ENCODE measurements at places on chromosomes 3 and 15. TPM values are rescaled to one million over a fixed set of nuclear protein-coding genes. Genes with fewer than 3 reads are reported as not detected.

GRCh38 chr15:40843261-40843884 is 475 bp upstream of the SPINT1 start:
- DNase-seq, result no peak
- no peak overlapping the region for H3K27ac ChIP-seq
- H3K27me3 ChIP-seq, result peaks cover 2% of the 10 kb centered on the region
- H3K36me3 ChIP-seq, result no peaks in the 10 kb centered on the region
- peaks cover 10% of the 10 kb centered on the region for H3K4me1 ChIP-seq

DNA sequence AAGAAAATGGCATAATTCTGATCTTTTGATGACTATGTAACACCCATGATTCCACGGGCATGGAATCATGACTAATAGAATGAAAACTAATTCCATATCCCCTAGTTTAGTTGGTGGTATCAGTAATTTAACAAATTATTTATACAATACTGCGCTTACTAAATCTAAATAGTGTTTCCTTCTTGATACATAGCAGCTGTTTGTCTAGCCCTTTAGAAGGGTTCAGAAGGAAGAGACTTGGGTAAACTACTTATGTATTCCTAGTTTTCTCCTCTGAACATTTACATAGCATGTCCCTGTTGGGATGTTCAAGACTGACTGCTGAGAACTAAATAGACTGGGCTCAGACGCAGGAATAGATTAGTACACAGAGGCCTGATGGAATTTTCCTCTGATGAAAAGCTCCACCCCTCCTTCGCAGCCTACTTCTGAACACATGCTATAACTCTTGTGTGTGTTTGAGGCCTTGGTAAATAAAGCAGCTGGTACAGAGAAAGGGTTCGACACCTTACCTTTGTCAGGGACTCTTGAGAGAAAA is 330.6 kb upstream of the LMCD1 start:
- no peaks in the 10 kb centered on the region for H3K36me3 ChIP-seq
- H3K27ac ChIP-seq, result no peak overlapping the region
- H3K4me1 ChIP-seq, result no peaks in the 10 kb centered on the region
- H3K4me3 ChIP-seq, result no peak overlapping the region

GRCh38 chr3:44128057-44128775 is 113.5 kb upstream of the TOPAZ1 start:
- no peaks in the 10 kb centered on the region for H3K36me3 ChIP-seq
- H3K27ac ChIP-seq, result no peak overlapping the region
- H3K27me3 ChIP-seq, result no peaks in the 10 kb centered on the region
- H3K4me3 ChIP-seq, result no peak overlapping the region
- H3K4me1 ChIP-seq, result no peaks in the 10 kb centered on the region
- DNase-seq, result no peak

NLGN1 gene
- 0.67 TPM for total RNA-seq

- peaks cover 3% of the 10 kb centered on the region for H3K4me1 ChIP-seq
- no peak for DNase-seq
- no peak overlapping the region for H3K4me3 ChIP-seq
- H3K27me3 ChIP-seq, result no peaks in the 10 kb centered on the region
Measured at GRCh38 chr3:186099178-186099577, 9.7 kb downstream of the ETV5 start.

DNA sequence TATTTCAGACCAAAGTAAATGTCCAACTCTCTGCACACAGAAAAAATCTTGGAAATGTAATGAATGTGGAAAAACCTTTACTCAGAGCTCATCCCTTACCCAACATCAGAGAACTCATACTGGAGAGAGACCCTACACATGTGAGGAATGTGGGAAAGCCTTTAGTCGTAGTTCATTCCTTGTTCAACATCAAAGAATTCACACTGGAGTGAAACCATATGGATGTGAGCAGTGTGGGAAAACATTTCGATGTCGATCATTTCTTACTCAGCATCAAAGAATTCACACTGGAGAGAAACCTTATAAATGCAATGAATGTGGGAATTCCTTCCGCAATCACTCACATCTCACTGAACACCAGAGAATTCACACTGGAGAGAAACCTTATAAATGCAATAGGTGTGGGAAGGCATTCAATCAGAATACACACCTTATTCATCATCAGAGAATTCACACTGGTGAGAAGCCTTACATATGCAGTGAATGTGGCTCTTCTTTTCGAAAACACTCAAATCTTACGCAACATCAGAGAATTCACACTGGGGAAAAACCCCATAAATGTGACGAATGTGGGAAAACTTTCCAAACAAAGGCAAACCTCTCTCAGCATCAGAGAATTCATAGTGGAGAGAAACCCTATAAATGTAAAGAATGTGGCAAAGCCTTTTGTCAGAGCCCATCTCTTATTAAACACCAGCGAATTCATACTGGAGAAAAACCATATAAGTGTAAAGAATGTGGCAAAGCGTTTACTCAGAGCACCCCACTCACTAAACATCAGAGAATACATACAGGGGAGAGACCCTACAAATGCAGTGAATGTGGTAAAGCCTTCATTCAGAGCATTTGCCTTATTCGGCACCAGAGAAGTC is 8.0 kb upstream of the ZNF501 start:
- no peaks in the 10 kb centered on the region for H3K27me3 ChIP-seq
- no peak overlapping the region for H3K27ac ChIP-seq
- H3K4me1 ChIP-seq, result no peaks in the 10 kb centered on the region
- DNase-seq, result no peak

GRCh38 chr3:43856351-43856750 is 165.6 kb downstream of the ABHD5 start:
- H3K36me3 ChIP-seq, result no peaks in the 10 kb centered on the region
- no peak for DNase-seq
- no peak overlapping the region for H3K27ac ChIP-seq
- no peak overlapping the region for H3K4me3 ChIP-seq
- no peaks in the 10 kb centered on the region for H3K4me1 ChIP-seq

GRCh38 chr3:70729845-70730244 is 417.4 kb upstream of the MDFIC2 start:
- H3K4me1 ChIP-seq, result no peaks in the 10 kb centered on the region

DNA sequence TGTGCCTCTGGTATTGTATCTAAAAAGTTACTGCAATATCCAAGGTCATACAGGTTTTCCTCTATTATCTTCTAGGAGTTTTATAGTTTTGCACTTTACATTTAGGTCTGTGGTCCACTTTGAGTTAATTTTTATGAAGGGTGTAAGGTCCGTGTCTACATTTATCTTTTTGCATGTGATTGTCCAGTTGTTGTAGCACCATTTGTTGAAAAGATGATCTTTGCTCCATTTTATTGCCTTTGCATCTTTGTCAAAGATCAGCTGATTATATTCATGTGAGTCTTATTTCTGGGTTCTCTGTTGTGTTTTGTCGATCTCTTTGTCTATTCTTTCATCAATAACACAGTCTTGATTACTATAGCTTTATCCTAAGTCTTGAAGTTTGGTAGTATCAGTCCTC is 6.7 kb downstream of the CHRNA7 start:
- H3K27ac ChIP-seq, result no peak overlapping the region
- H3K36me3 ChIP-seq, result no peaks in the 10 kb centered on the region
- no peaks in the 10 kb centered on the region for H3K4me1 ChIP-seq
- H3K27me3 ChIP-seq, result no peaks in the 10 kb centered on the region
- H3K4me3 ChIP-seq, result no peak overlapping the region

GRCh38 chr15:87577336-87577735 is 679.2 kb downstream of the NTRK3 start:
- H3K27me3 ChIP-seq, result no peaks in the 10 kb centered on the region
- H3K4me3 ChIP-seq, result no peak overlapping the region
- no peak overlapping the region for H3K27ac ChIP-seq
- H3K36me3 ChIP-seq, result no peaks in the 10 kb centered on the region

- H3K4me1 ChIP-seq, result peaks cover 5% of the 10 kb centered on the region
- no peak overlapping the region for H3K27ac ChIP-seq
- no peak for DNase-seq
- no peak overlapping the region for H3K4me3 ChIP-seq
Measured at GRCh38 chr3:111684640-111685039, 89.5 kb upstream of the ZBED2 start.

DNA sequence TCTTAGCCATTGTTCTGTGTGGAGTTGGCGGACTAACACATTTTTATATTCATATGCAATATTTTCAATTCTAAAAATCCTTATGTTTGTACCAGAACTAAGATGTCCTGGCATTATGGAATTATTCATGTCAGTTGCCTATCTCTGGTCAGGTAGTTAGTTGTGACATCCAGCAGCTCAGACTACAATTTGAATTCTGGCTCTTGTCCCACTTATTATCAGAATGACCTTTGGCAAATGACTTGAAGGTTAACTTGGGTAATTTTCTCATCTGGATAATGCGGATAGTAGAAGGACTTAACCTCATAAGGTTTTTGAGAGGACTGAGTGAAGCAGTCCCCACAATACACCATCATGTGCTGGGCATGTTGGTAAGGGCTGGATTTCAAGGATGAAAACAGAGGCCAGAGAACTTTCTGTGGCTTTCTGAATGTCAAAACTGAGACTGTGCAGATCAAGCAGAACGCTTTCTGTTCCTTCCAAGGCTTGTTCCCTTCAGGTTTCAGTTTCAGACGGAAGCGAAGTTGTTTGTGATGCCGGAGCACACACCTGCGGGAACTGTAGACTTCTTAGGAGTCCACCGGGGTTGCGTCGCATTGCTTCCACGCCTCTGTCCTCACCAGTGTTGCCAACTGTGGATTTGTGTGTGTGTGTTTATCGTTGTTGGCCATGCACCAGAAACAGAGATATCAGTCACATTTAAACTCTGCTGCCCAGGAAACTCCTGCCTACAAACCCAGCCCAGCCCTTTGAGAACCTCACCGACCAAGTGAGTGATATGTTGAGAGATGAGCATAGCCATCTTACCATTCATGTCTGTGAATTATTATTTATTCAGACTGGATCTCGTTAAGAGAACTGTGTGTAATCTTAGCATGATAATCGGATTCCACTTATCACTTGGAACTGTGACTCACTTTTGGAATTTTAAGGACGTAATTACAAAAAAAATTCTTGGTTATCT is 76.0 kb downstream of the PTPRG start:
- no peak for DNase-seq
- no peaks in the 10 kb centered on the region for H3K27me3 ChIP-seq
- peak overlapping the region; percentile 55 for H3K4me3 ChIP-seq
- peak overlapping the region; percentile 61 for H3K27ac ChIP-seq

DNA sequence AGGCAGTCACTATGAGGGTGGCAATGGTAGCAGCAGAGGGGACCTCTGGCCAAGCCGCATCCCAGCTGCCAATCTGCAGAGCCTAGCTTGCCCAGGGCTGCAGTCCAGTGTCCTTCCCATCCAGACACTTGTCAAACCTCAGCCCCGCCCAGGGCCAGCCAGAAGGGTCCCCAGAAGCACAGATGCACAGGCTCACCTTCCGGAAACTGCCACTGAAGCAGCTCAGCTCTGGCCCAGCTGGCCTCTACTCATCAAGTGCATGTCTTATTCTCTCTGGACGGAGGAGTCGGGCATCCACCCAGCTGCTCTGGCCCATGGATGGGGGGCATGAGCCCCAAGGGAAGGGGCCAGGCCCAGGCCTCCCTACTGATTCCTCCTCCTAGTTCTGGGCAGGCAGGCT is 69.2 kb downstream of the DNAJB8 start:
- no peaks in the 10 kb centered on the region for H3K27me3 ChIP-seq
- no peak overlapping the region for H3K4me3 ChIP-seq
- DNase-seq, result no peak
- H3K27ac ChIP-seq, result no peak overlapping the region
- no peaks in the 10 kb centered on the region for H3K36me3 ChIP-seq
- no peaks in the 10 kb centered on the region for H3K4me1 ChIP-seq

DNA sequence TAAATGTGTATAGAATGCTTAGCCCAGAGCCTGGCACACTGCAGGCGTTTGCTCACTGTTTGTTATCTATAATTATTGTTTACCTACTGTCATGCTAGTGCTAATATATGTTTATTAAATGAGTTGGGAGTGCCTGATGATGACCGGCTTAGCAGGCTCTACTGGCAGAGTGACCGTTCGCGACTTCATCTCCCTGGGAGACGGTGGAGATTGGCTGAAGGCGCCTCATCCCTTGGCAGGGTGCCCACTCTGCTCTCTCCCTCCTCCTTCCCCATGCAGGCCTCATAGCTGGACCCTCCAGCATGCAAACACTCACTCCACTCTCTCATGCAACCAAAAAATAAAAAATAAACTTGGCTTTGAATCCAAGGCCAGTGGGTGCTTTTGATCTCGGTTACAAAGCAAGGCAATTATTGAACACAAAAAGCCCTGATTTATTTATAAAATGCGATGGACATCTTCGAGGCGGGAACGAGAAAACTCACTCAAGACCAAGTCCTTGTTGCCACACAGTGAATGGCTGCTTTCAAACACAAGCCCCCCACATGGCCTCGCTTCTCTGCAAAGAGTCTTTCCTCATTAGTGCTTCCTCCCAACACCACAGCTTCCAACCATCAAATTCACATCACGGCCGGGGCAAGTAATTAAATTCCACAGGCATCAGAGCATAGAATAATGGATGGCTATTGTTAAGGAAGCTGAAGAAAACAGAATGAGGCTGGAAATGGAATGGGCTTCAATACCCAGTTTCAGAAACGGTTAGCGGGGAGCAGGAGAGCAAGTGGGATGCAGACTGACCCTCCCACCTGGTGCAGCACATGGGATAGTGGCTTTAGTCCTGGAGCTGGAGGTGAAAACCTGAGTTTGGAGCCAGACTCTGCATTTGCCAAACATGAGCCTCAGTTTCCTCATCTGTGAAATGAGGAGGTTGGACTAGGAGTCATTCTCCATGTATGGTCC is 135.7 kb upstream of the RAD18 start:
- H3K4me1 ChIP-seq, result no peaks in the 10 kb centered on the region
- H3K36me3 ChIP-seq, result no peaks in the 10 kb centered on the region
- no peak overlapping the region for H3K4me3 ChIP-seq
- no peak overlapping the region for H3K27ac ChIP-seq
- DNase-seq, result no peak
- no peaks in the 10 kb centered on the region for H3K27me3 ChIP-seq

SATB1 gene
- 14.2 TPM for total RNA-seq

GRCh38 chr3:122977746-122978466 is 49.7 kb downstream of the SEMA5B start:
- H3K36me3 ChIP-seq, result no peaks in the 10 kb centered on the region
- H3K27ac ChIP-seq, result no peak overlapping the region
- H3K4me1 ChIP-seq, result no peaks in the 10 kb centered on the region
- no peaks in the 10 kb centered on the region for H3K27me3 ChIP-seq
- no peak for DNase-seq

DNA sequence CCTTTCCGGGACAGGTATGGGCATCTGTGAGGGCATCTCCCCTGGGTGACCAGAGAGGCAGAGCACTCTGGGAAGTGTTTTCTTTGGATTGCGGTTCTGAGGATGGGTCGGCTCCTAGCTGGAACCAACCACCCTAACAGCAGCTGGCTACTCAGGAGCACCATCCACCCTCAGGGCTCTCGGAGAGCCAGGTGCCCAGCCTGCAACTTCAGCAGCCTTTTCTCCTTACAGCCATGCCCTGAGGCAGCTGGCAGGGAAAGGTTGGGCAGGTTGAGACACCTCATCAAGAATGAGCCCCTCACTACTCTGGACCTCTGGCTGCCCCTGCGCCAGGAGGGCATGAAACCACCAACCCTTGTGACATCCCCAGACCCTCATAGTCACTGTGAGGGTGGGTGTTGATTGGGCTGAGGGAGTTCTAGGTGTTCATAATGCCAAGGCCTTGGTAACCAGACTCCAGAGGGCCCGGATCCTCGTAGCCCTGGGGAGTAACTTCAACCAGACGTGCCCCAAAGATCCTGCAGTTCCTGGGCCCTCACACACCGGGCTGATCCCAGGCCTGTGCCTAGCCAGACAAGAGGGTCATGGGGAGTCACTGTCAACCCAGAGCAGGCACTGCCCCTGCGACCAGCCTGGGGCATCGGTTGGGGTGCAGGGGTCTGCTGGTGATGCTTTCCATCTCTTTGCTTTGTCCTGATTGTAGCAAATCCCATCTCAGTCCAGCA is 114.4 kb upstream of the ABHD17C start:
- H3K27ac ChIP-seq, result no peak overlapping the region
- H3K27me3 ChIP-seq, result no peaks in the 10 kb centered on the region
- peaks cover 17% of the 10 kb centered on the region for H3K4me1 ChIP-seq
- no peak for DNase-seq

All from liver (tissue), 10 donors.